Jurkat, Clone E6-1 (cell line): ENCODE measurements at places on chromosomes 13 and 19.

GRCh38 chr13:23146006-23146405 lies 34.8 kb upstream of the SGCG start:
- no peak for DNase-seq

DNA sequence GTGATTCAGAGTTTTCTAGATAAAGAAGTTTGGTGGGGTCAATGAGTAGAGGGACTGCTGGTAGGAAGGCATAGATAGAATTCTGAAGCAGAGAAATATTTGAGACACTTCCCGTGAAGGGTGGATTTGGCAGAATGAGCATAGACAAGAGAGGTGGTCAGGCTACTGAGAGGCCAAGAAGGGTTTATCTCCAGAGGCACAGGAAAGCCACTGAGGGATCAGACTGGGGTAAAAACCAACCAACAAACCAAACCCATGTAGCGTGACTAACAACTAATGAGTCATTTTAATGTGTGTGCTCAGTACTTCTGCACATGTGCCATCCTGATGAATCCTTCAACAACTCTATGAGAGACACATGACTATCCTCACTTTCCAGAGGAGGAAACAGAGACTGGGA lies 60.0 kb upstream of the SERP2 start:
- DNase-seq, result no peak

GRCh38 chr13:31008400-31009115 lies 76.1 kb downstream of the TEX26 start:
- DNase-seq, result peak; percentile 44

DNA sequence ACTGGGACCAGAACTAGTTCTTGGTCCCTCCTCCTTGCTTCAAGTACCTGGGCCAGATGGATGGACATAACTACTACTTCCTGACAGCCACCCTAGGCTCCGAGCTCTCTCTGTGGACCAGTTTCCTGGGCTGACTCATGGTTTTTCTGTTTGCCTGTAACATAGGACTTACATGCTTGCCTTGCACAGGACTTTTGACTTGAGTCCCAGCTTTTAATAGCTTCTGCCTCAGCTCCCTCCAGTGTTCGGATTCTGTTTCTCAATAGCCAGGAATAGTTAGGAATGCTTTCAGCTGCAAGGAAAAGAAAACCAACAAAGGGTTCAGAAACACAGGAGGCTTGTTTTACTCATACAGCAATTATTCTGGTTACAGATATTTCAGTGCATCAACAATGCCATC lies 405.9 kb downstream of the ZNF536 start:
- DNase-seq, result no peak

GRCh38 chr13:52345048-52345447 lies 60.9 kb downstream of the THSD1 start:
- no peak for DNase-seq

GRCh38 chr13:108787700-108788414 lies 158.4 kb downstream of the MYO16 start:
- no peak for DNase-seq

DNA sequence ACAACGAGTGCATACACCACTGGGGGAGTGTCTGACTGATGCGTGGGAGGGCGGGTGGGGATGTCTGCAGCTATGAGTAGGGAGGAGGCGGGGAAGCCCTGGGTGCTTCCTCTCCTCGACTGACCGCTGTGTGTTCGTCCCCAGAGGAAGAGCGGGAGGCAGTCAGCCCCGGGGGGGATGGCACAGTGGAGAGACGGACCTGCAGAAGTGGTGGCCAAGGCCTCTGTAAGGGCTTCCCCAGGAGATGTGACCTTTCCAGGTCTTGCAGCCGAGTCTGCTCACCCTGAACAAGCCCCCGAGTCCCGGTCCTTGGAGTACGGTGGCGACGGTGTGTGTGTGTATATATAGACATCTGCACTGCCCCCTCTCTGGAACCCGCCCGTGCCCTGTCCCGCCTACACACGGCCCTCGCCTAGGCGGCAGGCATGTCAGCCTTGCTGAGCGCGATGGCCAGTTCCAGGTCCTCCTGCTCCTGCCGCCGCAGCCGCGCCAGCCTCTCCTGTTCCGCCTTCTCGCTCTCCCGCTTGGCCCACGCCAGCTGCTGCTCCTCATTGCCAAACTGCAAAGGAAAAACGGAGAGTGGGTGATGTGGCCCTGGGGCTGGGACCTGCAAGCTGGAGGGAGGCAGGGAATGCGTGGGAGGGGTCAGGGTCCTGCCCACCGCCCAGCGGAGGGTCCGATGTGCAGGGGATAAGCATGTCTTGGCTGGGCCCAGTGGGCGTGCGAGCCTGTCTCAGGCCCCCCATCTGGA lies 30.8 kb downstream of the KLF2 start:
- DNase-seq, result no peak

- no peak for DNase-seq
Measured at GRCh38 chr19:19059018-19059836, 4.6 kb upstream of the SLC25A42 start.

DNA sequence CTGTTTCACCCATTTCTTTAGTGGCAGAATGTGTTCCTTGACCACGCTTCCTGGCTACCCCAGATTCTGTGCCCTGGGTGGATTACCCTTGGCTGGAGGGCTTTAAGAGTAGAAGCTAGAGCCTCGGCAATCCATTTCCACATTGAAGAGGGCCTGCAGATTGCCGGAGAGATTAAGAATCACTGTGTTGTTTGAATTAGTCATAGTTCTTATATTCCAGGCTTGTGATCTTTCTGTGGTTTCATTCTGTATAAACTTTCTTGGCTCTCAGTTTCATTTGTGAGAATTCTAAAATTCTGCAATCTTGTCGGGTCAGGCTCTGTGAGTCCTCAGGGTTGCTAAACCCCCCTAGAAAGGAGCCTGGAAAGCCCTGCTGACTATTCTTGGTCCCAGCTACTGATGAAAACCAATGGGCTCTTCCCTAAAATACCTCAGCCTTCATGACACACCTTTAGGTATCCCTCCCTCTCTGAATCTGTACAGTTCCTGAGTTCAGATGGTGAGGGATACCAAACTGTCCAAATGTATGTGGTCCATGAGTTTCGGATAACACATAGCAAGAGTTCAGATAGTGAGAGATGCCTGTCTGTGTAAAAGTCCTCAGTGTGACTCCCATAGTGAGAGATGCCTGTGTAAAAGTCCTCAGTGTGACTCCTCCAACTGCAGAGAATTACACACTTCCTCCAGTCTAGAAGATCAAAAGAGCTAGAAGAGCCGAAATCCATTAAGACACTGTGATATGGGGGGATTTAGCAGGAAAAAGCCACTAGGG lies 4.3 kb downstream of the PHF11 start:
- DNase-seq, result no peak

DNA sequence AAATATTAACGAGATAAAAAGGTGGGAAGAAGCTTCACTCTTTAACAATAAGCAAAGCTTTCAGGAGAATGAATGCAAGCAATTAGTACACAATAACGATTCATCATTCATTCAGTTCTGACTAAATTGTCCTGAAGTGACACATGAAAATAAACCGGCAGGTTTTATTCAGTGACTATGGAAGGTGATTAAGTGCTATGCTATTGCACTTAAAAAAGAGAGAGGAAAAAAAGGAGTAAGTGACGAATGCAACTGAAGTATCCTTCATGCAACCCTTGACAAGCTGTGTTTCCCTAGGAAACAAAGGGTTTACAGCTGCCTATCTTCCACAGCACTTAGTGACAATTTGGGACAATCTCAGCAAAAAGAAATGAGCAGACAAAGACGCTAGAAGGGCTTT lies 1.4 kb downstream of the LIG4 start:
- DNase-seq, result peak; percentile 23

GRCh38 chr19:50794876-50795663 lies 4.9 kb downstream of the ACP4 start:
- DNase-seq, result peak; percentile 41

DNA sequence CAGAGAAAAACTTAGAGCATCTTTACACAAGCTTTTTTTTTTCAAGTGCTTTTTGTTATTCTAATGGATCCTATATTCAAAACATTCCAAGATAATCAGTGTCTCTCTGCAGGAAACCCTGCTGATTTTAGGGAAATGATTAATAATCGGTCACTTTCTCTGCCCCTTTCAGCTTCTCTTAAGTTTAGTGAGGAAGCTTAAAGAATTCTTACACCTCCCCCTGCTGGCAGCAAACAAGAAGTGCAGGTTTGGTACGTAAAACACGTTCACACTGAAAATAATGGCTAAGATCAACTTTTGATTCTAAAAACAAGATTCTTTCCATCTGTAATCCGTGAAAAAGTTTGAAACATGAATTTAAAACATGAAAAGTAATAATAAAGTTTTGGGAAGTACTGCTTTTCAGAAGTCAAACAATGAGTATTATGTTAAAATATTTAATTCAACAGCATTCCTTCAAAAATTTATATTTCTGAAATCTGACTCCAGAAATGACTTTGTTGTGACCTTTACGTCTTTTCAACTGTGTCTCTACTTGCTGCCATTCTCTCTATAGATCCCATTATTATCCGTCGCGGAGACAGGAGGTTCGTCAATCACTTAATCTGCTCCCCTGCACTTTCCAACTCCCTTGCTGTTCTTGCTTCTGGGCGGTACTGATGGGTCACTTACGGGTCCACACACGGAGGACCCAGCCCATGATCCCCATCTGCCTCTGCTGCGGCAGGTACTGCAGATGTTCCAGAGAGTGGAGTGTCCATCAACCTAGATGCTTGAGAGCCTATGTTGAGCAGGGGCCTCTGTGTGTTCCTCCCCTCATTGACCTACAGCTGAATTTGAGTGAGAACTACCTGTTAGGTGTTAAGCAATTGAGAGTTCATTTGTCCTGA lies 203.1 kb upstream of the EDNRB start:
- peak; percentile 64 for DNase-seq

GRCh38 chr19:7705387-7706187 lies 3.7 kb upstream of the FCER2 start:
- peak; percentile 36 for DNase-seq

- DNase-seq, result no peak
Measured at GRCh38 chr13:49459580-49459979, 15.5 kb downstream of the SETDB2 start.

- no peak for DNase-seq
Measured at GRCh38 chr13:79780240-79780639, 299.3 kb downstream of the NDFIP2 start.

DNA sequence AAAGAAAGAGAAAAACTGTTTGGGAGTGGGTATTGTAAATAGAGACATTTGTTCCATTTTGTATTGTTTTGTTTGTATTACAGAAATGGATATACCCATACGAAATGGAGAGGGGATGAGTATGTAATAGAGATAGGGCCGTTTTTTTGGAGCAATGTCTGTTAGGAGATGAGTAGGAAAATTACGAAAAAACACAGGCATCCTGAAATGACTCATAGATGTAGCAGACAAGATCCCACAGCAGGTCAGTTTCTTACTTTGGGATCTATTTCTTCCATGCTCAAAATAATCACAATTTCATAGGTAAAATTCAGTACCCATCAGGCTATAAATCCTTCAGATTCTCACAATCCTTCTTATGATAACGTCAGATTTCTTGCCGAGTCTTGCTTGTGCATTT lies 779.4 kb upstream of the SLITRK1 start:
- DNase-seq, result no peak

- no peak for DNase-seq
Measured at GRCh38 chr13:50457415-50458393, 385.8 kb downstream of the DLEU7 start.

- DNase-seq, result no peak
Measured at GRCh38 chr13:113620036-113620796, 35.7 kb downstream of the TFDP1 start.

- DNase-seq, result no peak
Measured at GRCh38 chr13:21054313-21054712, 7.1 kb downstream of the LATS2 start.

DNA sequence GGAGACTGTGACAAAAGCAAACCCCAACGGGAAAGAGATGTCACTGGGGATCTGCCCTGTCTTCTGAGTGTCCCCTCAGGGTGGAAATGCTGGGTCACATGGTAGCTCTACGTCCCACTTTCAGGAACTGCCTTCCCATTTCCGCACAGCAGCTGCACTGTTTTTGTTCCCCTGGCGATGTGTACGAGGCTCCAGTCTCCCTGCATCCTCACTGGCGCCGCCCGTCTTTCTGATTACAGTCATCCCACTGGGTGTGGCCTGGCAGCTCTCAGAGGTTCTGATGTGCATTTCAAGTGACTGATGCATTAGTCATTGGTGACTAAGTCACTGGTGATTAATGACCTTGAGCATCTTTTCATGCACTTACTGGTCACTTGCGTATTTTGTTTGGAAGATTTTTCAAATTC lies 21.2 kb downstream of the PCID2 start:
- no peak for DNase-seq

GRCh38 chr19:23310729-23311211 lies 60.6 kb upstream of the ZNF724 start:
- no peak for DNase-seq

DNA sequence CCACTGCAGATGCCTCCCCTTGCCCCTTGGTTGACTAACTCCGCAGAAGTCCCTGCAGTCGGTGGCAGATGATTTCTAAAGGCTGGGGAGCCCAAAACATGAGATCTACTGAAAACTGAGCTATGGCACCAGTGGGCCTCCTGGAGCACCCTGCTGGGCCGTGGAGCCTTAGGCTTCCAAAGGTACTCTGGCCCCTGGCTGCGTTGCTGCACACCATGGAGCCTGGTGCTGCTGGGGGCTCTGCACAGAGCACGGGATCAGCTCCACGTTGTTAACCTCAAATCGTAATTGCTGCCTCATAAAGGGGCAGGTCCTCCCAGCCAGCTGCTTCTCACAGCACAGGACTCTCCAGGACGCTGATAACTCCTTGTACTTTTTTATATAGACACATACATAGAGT lies 357.5 kb downstream of the NALCN start:
- DNase-seq, result no peak

DNA sequence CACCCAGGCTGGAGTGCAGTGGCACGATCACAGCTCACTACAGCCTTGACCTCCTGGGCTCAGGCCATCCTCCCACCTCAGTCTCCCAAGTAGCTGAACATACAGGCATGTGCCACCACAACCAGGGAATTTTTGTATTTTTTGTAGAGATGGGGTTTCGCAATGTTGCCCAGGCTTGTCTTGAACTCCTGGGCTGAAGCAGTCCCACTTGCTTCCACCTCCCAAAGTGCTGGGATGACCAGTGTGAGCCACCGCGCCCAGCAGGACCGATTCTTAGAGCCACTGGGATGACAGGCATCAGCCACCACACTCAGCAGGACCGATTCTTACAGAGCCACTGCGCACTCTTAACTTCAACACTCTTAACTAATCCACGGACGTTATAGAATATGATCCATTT lies 54.9 kb upstream of the RANBP3 start:
- no peak for DNase-seq

DNA sequence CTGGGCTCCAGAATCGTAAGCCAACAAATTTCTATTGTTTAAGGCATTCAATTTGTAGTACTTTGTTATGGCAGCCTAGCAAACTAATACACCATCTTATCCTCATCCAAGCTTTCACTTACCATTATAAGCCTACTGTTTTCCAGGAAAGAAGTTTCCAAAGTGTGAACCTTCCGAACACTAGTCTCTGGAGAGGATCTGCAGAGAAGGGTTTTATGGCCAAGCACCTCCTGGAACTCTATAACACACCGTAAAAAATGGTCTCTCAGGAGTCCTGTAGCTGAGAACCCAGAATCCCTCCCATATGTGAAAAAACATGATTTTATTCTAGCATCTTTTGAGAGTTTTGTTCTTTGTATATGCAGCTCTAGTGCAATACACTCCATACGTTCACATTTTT lies 142.1 kb downstream of the POSTN start:
- no peak for DNase-seq
